ENCODE measurements at places on chromosomes 2 and 18. TPM values are rescaled to one million over a fixed set of nuclear protein-coding genes. Genes with fewer than 3 reads are reported as not detected.

The VAPA gene
- 299 TPM for polyA plus RNA-seq

The RESP18 gene
- polyA plus RNA-seq: 6.5 TPM

The CDK15 gene
- polyA plus RNA-seq: not detected

The EGR4 gene
- 0.99 TPM for polyA plus RNA-seq

The CHST9 gene
- not detected for polyA plus RNA-seq

The ZNF516 gene
- 9.5 TPM for polyA plus RNA-seq
